ENCODE measurements at places on chromosomes 5 and 9.
A peak's percentile ranks its signal among the peaks of the same experiment; 100 is the strongest.

GRCh38 chr5:147671365-147671764 is 111.2 kb downstream of the JAKMIP2 start:
- DNase-seq, result no peak

GRCh38 chr5:131854134-131854533 is 57.3 kb upstream of the FNIP1 start:
- no peak for DNase-seq

DNA sequence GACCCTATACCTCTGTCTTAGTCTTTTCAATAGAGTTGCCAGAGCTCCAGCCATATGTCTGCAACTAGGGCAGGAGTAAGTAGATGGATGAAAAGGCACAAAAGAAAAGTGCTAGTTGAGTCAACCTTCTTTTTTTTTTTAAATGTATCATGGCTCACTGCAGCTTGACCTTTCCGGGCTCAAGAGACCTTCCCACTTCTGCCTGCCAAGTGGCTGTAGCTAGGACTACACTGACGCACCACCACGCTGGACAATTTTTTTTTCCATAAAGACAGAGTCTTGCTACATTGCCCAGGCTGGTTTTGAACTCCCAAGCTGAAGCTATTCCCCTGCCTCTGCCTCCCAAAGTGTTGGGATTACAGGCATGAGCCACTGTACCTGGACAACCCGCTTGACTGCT is 27.3 kb downstream of the FOXE1 start:
- no peak for DNase-seq

DNA sequence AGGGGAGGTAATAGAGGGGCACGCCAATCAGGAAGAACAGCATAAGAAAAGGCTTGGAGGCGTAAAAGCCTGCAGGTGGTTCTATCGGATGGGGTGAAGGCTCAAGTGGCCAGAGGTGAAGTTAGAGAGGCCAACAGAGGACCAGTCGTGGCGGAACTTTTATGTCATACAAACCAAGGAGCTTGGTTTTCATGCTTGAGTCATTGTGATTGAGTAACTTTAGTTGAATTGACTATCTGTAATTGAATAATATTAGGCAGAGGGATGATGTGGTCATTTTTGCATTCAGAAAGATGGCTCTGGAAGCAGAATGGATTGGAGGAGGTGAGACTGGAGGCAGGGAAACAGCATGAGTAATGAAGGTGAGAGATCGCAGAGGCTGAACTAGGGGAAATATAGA is 7.2 kb upstream of the SPINK4 start:
- DNase-seq, result no peak

DNA sequence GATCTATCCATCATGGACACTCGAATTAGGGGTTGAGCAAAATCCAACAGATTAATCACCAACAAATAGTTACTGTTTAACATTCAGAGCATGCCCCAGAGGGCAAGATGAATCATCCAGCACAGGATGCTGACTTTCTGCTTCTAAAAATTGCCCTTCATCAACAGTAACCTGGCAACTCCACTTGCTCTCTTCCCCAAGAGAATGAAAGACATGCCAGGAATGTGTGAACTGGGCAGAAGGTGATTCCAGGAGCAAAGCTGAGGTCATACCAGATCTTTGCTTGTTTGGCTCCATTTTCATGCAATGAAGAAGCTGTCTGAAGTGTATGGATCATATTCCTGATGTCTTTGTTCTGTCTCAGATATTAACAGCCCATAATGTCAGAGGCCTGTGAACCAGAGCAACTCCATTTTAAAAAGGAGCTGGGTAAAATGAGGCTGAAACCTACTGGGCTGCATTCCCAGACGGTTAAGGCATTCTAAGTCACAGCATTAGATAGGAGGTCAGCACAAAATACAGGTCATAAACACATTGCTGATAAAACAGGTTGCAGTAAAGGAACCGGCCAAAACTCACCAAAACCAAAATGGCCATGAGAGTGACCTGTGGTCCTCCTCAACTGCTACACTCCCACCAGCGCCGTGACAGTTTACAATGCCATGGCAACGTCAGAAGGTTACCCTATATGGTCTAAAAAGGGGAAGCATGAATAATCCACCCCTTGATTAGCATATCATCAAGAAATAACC is 2.5 kb upstream of the ZNF367 start:
- no peak for DNase-seq

- no peak for DNase-seq
Measured at GRCh38 chr5:150137997-150138396, 17.6 kb downstream of the PDGFRB start.

GRCh38 chr5:153860195-153860886 is 178.4 kb downstream of the FAM114A2 start:
- no peak for DNase-seq

GRCh38 chr5:65037831-65038815 is 269.4 kb downstream of the CWC27 start:
- DNase-seq, result no peak

DNA sequence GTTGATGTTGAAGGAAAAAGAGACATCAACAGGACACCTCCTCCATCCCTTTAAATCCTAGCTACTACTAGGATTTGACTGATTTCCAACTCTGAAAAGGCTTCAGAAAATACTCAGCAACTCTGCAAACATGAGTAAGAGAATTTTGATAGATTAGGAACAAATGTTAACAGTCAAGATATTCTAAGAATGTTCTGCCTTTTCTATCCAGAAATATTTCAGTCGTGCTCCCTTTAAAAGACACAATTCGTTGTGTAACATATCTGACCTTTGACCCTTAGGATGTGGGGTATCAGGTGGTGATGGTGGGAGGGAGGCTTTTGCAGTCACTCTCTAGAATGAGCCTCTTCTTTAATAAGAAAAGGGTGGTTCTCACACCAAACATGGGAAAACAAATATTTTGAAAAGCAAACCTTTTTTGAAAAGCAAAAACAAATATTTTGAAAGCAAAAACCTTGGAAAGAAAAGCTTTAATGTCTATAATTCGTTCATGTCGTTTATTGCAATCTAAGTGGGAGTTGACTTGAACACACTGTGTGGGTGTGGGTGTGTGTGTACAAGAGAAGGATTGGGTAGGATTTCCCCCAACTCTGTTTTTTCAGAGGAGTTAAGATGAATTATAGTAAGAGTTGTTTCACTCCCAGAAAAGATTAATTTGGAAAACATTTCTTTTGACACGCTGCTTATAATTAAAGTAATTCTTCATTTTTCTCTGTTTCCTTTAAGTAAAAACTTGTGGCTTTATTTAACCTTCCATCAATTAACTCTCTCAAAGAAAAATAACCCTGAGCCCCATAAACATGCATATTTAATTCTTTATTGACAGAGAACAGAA is 152.8 kb downstream of the TMEM167A start:
- DNase-seq, result no peak

DNA sequence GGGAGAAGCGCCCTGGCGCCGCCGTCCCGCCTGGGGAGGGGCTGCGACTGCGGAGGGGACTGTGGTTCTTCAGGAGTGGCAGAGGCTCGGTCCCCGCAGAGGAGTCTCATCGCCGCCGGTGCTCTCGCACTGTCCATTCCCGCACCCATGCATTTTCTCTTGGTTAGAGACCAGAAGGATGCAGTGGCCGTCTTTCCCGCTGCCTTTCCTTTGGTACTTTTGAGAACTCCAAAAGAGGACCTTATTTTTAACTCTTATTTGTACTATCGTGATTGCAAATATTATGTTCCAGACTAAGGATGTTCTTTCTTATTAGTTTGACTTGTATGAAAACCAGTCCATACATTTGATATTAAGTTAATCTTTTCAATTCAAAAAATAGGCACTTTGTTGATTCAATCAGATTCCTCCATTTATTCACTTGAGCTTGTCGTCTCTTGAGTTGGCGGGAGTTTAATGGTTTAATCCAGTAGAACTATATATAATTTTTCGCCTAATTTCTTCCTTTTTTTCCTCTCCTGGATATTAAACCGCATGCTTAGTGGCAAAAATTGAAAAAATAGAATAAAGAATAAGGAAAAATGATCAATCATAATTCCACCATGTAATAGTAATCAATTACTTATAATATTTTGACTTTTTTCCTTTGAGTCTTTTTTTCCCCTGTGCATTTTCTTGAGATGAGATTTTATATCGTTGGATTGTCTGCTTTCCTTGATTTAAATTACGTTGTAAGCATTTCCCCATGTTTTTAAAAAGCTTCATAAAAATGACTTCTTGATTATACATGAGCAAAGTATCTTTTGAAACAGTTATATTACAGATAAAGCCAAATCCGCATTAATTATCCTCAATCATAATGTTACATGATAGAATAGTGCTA is 861 bp downstream of the ZFYVE16 start:
- peak; percentile 29 for DNase-seq

GRCh38 chr9:76644171-76644570 is 120.1 kb upstream of the PCA3 start:
- no peak for DNase-seq

DNA sequence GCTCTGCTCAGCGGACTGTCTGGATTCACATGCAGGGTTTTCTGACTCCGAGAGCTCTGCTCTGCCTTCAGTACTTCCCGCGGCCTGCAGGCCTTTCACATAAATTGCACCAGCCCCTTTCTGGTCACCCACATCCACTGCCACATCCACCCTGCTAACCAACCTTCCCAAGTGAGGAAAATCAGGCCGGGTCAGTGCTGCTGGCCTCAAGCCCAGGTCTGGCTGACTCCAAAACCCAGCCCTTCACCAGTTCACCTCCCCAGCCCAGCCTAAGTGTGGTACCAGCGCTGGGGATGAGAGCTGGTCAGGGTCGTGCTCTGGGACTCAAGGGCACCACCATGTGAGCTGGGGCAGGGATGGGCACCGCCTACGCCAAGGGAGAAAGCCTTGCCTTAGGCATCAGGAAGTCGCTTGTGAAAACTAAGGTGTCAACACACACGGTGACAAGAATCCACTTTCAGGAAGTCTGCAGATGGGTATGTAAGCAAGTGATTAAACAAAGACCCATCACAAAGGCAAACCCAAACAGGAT is 12.3 kb downstream of the LMAN2 start:
- DNase-seq, result no peak

DNA sequence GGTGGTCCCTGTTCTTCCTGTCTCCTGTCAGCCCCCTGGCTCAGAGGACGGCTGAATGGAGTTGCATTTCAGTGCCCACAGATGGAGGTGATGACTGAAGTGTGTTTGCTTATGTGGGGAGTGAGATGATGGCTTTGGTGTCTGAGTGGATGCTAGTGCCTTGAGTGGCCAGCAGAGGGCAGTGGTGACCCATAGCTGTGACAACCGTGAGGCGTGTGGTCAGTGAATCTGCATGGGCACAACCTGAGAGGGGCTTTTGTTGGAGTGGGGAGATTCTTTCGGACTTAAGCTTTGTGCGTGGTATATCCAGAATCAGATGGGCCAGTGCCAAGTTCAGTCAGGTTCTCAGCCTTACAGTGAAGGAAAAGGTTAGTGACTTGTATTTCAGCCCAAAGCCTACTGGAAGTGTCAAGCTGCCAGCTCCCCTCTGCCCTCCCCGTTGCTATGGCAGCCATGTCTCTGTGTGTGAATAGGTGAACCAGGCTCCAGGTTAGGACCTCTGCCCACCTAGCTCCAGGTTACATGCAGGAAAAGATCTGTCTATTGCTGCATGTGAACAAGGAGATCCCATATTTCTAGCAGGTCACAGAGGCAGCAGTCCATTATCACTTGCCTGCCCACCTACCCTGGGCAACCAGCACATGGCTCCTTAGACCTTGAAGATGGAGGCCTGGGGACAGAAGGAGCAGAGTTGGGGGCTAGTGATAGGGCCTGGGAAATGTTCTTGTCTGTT is 14.7 kb upstream of the CXXC5 start:
- no peak for DNase-seq

DNA sequence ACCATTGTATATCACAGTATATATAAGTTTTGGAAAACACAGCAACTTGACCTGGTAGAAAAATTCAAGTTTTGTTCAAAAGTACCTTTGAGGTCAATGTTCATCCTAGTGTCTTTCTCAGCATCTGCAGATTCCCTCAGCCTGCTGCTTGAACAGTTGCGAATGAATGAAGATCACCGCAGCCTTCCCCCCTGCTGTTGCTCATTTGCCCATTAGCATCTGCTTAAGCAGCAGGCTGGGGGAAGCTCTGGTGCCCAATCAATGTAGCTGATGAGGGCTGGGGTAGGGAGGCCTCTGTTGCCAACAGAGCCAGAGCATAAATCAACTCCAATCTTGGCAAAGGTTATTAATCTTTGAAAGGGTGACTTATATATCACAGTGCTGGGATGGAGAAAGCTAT is 586.5 kb upstream of the PTPRD start:
- DNase-seq, result no peak

DNA sequence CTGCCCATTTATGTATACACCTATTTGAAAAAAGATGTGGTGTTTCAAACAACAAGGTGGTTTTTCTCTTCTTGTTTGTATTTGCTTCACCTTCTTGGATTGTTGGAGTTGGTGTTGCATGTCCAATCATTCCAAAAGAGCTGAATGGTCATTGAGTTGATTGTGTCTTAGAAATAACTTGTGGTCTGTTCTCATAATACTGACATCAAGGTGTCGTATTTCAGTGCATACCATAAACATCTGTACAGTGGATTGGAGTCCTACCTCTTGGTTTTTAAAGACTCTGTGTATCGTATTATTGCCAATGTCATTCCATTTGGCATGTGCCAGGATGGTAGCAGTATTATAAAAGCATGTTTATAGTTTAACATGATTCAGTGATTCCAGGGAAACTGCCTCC is 73.2 kb downstream of the TRIO start:
- no peak for DNase-seq

DNA sequence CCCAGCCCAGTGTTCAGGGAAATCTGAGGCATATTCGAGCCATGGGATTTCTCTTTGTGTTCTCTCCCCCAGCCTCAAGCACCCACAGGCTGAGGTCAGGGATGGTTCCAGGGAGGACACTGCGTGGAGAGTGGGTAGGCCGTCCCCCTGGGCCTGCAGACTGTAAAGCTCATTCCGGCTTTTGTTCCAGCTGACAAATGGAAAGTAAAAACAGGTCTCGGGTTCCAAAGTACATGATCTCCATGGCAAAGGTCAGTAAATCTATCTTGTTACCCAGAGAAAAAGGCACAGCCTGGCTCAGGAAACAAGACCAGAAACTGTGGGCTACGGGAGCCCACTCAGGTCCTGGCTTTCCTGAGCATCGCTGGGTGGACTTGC is 116.2 kb downstream of the ROR2 start:
- DNase-seq, result no peak

DNA sequence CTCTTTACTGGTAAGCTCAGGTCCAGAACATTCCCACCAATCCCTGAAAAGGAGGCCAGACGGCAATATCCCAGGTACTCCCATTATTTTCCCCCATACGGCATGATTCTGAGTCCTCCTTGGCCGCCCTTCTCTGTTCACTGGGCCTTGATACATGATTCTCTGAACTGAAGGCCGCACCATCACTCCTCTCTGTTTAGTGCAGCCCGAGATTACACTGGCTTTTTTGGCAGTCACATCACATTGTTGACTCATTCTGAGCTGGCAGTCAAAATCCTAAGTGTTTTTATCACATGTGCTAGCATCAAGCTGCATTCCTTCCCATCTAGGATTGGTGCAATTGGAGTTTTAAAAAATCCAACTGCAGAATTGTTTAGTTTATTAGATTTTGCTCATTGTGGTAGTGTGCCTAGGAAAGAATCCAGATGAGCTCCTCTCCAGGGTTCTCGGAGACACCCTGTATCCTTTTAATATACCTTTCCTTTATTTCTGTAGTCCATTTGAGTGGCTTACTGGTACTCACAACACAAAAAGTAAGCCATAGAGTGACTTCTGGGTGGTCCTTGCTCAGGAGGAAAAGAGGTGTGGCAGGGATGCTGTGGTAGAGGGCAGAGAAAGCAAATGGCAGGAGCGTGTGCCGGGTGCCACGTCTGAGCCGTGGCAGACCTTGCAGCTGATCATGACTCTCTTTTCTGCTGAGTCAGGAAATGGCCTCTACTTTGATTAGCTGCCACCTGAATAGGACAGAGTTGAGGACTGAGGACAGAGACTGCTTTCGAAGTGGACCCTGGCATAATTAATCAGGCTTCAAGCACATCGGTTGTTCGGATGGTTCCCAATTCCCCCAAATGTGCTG is 121.1 kb upstream of the IL12B start:
- DNase-seq, result no peak
